Activated CD8-positive, alpha-beta memory T cell treated with anti-CD3 and anti-CD28 coated beads for 4 hours (primary cell): ENCODE measurements at places on chromosomes 1 and 21.

DNA sequence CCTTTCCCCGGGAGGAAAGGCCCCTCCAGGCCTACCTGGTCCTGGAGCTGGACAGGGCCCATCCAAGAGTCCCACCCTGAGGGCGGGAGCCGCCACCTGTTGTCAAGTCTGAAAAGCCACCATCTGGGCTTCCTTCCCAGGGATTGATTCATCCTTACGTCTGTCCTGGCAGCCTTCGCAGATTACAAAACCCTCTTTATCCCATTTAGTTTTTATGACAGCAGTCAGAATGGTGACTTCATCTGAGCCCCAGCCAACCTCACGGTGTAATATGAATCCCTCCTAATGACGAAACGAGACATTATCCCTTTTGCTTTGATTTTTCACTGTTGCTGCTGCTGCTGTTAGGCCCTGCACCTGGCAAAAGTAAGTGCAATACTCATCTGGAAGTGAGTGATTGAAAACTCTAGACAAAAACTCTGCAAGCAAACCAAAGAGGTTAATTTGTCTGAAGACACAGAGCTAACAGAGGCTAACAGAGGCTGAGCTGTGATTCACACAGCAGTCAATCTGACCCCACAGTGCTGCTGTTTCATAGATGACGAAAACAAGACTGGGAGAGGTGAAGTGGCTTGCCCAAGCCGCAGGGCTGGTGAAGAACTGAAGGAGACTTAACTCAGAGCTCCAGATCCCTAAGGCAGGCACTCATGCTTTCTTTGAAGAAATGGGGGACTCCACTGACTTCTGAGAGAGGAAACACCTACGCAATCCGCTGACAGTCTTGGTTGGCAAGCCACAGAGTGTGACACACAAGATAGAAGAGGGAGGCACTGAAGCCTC lies 30.0 kb upstream of the S100A7 start:
- DNase-seq = no peak

DNA sequence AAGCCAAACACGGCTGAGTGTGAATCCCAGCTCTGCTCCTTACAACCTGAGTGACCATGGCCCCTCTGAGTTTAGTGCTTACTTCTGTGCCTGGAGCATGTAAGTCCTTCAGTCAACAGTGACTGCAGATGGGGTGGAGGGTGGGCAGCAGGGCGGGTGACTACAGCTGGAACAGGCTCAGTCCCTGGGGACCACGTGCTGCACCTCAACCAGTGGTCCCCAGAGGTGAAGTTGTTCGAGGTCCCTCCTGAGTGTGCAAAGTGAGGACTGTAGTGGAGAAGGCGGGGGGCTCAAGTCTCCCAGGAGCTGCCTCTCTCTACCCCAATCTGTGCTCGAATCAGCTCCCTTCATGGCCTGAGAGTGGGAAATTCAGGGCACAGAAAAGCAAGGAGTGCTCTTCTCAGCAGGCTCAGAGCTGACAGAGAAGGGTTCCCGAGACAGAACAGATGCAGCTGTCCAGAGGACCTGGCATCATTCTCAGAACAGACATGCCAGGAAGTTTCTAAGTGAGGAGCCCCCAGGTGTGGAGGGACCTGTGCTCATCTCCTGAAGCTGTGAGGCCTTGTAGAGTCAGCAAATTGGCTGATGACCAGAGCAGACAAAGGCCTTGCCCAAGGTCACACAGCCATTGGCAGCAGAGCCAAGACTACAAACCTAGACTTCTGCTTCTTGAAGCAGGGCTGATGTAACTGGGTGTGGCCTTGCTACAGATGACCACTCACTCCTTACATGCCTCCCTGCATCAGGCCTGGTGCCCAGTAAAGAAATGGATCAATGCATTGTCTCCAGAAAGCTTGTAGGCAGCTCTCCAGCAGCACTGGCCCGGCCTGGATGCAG lies 61.7 kb upstream of the EDN2 start:
- no peak for DNase-seq

DNA sequence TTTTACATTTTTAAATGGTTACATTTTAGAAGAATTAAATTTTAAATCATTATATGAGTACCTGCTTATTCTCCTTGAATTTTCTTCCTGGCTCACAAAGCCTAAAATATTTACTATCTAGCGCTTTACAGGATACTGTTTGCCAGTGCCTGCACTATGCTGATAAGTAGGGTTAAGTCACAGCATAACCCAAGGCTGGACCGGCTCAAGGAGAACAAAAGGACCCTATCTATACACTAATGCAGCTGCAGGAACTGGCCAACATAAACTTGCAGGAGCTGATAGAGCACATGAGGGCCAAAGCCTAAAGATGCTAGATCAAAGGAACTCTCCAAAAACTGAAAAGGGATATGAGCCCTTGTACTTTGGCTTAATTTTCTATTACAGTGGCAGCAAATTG lies 1086.9 kb upstream of the TMPRSS15 start:
- DNase-seq = no peak

DNA sequence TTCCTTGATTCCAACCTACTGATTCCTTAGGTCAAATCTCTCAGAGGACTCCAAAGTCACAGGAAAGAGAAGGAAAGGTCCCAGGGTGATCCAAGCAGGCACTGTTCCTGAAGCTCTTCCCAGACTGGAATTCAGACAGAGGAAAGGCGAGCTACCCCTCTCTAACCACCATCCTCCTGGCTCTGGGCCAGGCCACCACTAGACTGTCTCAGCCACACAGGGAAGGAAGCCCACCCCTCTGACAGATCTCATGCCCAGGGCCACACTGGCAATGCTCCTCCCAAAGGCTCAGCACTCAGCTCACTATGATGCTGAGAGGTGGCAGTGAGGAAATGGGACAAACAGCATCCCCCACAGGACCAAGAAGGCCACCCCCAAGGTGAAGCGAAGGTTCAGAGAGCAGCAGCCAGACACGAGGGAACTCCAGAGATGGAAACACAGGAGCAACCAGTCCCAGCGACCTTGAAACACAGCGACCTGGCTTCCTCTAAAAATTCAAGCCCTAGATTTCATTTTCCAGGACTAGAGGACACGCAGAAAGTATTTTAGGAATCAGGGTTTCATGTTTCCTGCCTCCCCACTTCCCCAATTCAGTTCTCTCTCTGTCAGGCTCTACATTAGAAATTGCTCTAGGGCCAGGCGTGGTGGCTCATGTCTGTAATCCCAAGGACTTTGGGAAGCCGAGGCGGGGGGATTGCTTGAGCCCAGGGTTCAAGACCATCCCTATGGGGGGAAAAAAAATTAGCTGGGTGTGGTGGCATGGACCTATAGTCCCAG lies 18.8 kb downstream of the PIK3C2B start:
- no peak for DNase-seq

GRCh38 chr1:238789916-238790667 lies 596.3 kb upstream of the CHRM3 start:
- no peak for DNase-seq

DNA sequence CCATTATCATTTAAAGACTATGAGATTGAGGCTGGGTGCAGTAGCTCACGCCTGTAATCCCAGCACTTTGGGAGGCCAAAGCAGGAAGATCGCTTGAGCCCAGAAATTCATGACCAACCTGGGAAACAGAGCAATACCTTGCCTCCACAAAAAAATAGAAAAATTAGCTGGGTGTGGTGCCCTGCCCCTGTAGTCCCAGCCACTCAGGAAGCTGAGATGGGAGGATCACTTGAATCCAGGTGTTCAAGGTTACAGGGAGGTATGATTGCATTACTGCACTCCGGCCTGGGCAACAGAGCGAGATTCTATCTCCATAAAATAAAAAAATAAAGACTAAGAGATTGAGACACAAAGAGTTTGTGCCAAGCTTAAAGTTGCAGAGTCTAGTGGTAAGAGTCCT lies 537.0 kb downstream of the DPYD start:
- no peak for DNase-seq

DNA sequence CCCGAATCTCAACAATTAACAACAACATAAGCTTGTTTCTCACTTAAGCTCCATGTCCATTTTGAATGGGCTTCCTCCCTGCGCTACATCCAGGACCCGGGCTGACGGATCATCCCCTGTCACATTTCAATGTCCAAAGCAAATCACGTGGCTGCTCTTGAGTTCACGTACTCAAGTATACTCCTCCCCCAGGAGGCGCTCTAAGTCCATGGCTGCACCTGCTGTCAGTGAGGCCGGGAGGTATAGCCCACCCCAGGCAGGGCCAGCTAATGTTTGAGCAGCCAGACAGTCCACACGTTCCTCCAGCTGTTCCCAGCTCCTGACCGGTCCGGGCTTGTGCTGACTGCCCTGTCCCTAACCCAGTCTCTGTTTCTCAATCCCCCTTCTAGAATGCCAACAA lies 220.8 kb downstream of the SLC35F3 start:
- no peak for DNase-seq

- no peak for DNase-seq
Observed at GRCh38 chr1:4660917-4661594, 6.6 kb downstream of the AJAP1 start.

DNA sequence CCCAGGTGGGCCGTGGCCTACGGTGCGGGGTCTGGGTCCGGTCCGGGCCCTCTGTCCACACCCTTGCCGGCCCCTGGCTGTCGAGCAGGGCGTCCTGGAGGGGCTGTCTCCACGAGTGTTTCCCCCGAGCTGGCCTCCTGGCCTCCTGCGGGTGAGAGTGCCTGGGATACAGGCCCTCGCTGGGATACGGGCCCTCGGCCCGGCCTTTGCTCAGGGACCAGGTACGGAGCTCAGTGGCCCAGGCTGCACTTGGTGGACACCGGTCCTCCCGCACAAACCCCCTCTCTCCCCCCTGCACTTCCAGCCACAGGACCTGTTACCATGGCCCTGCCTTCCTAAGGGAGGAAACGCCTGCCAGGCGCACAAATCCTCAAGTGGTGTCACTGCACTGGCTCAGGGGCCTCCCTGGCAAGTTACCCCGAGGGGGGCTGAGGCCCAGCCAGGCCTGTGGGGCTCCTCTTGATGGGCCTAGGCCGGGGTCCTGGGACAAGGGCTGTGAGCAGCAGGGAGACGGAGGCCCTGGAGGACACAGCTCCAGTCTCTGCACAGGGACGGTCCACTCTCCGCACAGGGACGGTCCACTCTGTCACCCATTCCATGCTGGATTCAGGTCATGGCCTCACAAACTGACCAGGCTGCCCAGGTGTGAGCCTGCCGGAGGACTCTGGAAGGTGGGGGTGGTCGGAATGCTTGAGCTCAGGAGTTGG lies 18.2 kb upstream of the RNF223 start:
- no peak for DNase-seq

- DNase-seq = no peak
Observed at GRCh38 chr1:53982034-53982762, 35.8 kb downstream of the LDLRAD1 start.

DNA sequence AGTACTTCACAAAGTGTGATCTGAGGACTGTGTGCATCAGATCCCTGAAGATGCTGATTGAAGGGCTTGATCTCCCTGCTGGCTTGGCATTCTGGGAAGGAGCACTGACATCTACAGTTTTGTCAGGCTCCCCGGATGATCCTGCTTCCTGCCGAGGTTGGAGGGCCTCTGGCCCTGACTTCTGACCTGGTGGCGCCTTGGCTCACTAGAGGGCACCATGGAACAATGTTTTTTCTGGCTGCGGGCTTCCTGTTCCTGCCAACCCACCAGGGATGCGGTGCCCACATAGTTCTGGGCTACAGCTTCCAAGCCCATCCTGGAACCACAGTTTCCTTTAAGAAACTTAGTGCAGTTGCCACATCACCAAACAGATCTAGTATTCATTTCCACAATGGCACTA lies 38.8 kb upstream of the RASAL2 start:
- DNase-seq = no peak

- no peak for DNase-seq
Observed at GRCh38 chr1:198734323-198735008, 95.6 kb downstream of the PTPRC start.

DNA sequence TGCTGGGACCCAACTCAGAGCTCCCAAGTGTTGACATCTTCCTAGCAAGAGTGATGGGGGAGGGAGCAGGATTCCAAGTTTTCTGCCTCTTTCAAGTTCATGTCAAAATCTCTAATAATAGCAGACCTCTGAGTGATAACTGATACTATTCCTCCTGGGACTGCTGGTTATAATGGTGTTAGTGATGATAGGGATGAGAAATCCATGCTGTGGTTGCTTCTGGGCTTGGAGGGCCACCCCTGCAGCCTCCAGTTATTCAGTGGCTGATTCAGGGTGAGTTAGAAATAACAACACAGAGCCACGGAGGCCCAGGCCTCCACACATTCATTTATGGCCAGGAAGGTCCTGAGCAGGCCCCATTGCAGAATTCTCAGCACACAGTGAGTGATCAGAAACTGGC lies 40.6 kb upstream of the ARTN start:
- no peak for DNase-seq

- no peak for DNase-seq
Observed at GRCh38 chr1:114660238-114660637, 9.6 kb downstream of the DENND2C start.

DNA sequence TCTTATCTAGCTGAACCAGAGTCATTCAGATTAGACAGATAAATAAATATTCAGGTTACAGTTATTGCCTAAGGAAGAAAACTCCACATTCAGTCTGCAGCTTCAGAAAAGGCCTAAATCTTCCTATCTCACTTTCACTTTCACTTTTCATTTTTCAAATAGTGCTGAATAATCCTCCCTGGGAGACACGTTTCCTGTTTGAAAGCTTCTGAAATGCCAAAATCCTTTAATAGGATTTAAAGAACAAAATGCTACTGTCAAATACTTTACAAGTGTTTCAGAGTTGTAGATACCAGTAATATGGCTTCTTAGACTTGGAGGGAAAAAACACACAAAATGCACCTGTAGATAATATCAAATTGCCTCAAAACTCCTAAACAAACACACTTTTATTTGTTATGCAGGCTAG lies 3.9 kb downstream of the PSMB2 start:
- DNase-seq = no peak

DNA sequence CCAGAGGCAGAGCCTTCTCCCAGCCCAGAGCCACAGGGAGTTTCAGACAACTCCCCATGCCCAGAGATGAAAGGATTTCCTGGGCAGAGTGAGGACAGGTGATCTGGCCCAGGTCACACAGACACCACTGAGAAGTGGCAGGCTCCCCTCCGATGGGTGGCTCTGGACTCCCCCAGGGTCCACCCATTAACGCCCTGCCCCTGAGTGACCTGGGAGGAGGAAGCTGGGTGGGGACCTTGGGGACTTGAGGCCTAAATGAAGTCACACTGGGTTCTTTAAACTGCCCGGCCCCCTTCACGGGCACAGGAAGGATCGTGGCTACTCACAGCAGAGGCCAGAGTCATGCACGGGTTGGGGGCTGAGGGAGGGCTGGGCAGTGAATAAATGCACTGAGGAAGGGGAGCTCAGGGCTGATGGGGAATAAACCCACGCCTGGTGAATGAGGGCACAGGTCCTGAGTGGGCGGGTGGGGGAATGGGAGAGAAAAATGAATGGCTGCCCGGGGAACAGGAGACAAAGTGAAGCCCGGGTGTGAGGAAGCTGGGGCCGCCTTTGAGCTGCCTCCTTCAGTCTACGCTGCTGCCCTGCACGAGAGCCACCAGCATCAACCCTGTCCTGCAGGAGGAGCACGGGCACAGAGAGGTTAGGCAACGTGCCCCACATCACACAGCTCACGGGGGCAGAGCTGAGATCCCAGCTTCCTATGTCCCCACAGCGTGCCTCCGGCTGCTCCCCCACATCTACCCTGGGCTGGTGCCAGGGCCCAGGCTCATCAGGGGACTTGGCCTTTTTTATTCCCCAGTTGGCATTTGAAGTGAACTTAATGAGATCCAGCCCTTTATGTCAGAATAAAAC lies 404.3 kb downstream of the MATN1 start:
- DNase-seq = no peak
